ENCODE measurements at places on chromosomes 1 and 21.

GRCh38 chr1:153991151-153991630, 629 bp downstream of the RPS27 start:
- DNase-seq, result no peak

DNA sequence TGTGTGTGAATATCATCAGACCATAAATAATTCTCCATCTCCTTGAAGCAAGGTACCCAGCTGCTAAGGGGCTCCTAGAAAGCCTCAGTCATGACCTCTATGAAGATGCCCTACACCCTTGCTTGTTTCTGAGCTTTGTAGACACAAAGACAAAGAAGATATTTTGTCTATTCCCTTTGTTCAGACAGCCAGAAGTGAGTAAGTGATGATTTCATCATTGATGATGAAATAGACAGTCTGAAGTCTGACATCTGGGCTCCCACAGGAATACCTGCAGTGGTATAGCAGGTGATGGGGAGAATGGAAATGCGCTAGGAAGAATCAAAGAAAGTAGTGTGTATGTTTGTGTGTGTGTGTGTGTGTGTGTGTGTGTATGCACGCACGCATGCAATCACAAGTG, 82.2 kb upstream of the DPT start:
- DNase-seq, result no peak

- DNase-seq, result no peak
Measured at GRCh38 chr1:197917805-197918651, 856 bp downstream of the LHX9 start.

DNA sequence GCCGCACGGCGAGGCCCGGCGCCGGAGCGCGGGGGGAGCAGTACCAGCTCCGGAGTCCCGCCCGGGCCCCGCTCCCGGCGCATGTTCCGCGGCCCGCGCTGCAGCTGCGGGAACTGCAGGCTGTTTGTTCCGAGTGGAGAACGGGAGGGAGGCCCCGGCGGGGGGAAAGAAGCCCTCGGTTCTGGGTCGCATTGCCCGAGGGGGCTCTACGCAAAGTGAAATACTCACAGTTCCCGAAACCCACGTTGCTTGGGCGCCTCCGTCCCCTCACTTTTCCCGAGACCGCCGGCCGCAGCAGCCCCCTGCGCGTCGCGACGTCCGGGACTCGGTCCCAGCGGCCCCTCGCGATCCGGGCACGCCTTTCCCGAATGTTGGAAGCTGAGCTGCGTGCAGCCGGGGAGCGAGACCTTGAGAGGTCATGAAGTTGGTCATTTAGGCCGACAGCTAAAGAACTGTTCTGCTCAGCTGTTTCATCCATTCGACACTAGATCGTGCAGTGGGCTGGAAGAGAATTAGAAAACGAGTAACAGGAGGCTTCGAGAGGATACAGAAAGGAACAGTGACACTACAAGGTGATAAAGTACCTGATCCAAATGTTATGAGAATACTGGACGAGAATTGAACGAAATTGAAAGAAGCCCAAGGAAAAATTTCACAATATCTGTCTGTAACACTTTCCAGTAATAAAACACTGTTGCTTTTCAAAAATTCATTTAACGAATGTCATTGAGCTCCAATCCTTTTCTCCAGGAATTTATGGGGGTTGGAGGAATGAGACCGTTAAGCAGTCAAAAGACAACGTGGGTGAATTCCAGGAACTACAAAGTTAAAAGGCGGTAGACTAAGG, 657 bp upstream of the LIN9 start:
- DNase-seq, result no peak

DNA sequence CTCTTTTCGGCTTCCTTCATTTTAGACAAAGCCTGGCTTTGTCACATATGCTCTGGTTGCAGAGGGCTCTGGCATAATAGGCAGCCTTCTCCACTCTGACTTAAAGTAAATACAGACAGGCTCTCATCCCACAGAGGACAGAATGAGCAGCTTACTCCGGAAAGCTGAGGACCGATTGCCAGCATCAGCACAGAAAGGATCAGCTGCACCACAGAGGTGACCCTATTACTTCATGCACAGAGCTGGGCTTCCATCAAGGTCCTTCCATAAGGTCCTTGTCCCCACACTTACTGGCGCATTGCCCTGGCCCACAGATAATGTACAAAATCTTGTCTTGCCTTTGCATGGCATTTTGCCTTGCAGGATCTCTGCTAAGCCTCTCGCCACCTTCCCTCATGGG, 67.6 kb downstream of the SEC16B start:
- no peak for DNase-seq

DNA sequence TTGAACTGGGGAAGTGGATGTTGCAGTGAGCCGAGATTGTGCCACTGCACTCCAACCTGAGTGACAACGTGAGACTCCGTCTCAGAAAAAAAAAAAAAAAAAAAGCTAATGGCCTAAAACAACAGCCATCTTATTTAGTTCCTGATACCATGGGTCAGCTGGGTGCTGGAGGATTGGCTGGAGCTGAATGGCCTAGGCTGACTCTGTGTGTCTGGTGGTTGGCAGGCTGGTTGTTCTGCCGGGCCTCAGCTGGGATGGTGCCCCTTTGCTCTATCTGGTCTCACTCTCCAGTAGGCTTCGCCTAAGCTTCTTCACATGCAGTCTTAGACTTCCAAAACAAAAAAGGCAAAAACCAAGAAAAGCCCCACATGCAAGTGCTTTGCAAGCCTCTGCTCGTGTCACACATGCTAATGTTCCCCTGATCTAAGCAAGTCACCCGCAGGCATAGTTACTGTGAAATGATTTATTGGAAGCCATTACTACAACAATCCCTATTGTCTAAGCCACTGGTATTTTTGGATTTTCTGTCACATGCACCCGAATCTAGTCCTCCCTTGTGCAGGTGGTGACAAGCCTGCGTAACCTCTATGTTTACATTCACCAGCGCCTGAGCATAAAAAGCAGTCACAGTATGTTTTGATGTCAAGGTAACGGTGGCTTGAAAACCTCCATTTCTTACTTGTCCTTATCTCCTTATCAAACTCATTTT, 39.6 kb upstream of the KANK4 start:
- DNase-seq, result no peak

DNA sequence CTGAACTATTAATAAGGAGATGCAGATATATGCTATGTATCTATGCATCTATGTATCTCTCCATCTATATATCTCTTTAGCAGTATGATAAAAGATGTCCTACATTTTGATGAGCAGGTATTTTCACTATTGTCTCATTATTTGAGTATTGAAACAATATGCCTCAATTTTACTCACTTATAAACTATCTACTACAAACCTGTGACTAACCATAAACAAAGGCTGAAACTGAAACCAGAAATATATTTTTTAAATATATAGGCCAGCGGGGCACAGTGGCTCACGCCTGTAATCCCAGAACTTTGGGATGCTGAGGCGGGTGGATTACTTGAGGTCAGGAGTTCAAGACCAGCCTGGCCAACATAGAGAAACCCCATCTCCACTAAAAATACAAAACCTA, 22.0 kb downstream of the EIF4G3 start:
- no peak for DNase-seq
